ENCODE measurements at places on chromosomes 12 and 14.

GRCh38 chr12:43112101-43112920 is 439.7 kb downstream of the ADAMTS20 start:
- no peak for DNase-seq

DNA sequence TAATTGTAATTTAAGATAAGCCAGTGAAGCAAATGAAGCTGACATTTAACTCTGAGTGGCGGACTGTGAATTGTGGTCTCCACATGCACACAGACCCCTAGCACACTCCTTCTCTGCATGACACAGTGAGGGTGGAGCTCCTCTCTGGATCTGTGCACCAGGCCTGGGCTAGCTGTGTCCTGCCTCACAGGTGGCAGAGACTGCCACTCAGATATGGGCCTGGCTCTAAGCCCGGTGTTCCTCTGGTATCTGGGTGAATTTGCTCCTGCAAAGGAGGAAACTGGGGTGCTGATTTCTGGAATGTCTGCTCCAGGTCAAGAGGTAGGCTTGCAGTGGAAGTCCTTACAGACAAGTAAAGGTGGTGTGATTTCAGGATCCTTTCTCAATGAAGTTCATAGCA is 282.4 kb downstream of the FOXN3 start:
- DNase-seq: no peak

DNA sequence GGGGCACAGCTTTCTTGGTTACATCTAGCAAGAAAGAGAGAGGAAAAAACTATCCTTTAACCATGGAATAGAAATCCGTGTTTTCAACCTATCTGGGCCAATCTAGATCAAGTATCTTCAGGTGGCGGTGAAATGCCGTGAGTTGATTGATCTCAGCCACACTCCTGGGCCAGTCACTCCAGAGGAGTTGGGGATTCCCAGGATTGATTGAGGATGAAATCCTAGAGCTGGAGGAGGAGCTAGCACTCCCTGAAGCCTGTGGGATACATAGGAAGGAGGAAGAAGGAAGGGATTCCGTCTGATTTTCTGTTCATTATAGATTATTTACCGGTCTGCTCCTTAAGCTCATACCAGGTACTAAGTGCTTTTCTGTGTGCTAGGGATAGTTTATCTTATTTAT is 106.3 kb upstream of the ARID2 start:
- DNase-seq: no peak

DNA sequence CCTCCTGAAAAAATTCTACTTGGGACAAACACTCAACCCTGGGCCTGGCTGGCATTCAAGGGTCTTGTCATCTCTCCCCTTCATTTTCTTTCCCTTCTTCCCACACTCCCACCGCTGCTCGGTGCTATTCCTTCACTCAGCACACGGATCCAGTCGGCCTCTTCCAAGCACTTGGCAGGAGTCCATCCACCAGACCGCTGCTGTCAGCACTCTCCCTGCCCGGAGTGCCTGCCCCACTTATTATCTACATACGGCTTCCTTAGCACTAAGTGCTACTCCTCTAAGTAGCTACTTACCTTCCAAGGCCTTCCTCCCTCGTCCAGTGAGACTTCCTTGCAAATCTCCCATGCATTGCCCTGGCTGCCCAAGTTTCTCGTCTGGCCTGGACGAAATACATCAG is 29.8 kb downstream of the CALM1 start:
- no peak for DNase-seq

DNA sequence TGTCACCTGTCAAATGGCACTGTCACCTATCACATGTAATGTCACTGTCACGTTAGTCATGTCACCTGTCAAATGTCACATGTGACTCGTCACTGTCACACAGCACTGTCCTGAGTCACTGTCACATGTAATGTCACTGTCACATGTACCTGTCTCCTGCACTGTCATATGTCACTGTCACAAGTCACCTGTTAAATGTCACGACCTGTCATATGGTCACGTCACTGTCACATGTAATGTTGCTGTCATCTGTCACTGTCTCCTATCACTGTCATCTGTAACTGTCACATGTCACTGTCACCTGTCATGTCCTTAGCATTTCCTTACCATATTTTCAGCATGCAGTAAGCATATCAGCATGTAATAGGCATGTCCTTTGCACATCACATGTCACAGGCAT is 27.1 kb upstream of the TESC start:
- DNase-seq: no peak

DNA sequence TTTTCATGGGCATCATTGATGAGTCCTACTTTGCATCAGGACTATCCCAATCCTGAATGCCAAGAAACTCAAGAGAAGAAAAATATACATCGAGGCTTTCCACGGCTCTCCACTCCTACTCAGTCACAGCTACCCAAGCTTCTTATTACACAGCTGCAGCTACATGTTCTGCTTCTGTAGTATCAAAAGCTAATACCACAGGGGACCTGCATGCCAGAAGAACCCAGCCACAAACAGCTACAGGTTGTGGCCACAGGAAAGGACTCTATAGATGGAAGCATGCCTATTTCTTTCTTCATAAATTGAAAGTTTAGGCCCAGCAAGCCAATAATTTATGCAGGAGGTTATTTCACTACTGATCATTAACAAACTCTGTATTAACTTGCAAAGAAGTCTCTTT is 209.7 kb upstream of the EGLN3 start:
- DNase-seq: no peak

- DNase-seq: peak; percentile 41
Measured at GRCh38 chr12:32107359-32108267, 966 bp downstream of the BICD1 start.

All from D341Med (cell line).